ENCODE measurements at places on chromosomes 13 and 19.

DNA sequence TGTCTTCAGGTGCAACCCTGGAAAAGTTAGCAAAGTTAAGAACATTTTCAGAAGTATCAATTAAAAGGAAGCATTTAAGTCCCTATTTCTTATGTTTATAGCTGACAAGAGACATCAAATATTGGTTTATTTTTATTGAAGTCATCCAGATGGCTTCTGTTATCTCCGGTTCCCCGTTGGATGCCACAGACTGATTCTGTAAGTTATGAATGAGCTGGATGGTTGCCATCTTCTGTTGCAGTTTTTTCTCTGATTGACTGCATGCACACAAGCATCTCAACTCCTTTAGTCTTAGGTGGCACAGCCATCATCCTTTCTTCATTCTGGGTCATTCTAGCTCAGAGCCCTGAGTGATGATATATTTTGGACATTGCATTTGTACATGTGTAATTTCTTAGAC, 10.6 kb upstream of the OXGR1 start:
- no peak for DNase-seq

DNA sequence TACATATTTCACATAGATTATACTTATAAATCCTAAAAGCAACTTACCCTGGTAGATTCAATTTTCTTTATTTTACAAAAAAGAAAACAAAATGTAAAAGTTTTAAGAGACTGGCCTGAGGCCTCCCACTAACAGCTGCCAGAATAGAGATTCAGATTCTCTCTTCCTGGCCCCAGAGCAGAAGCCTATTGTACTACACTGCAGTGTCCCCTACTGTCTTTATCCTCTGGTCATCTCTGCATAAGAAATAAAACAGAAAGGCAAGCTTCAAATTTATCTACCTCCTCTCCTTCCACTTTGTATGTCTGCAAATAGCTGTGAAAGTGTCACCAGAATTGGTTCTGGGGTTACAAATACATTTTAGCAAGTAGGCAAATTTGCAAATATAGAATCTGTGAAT, 1004.1 kb upstream of the PCDH9 start:
- no peak for DNase-seq

DNA sequence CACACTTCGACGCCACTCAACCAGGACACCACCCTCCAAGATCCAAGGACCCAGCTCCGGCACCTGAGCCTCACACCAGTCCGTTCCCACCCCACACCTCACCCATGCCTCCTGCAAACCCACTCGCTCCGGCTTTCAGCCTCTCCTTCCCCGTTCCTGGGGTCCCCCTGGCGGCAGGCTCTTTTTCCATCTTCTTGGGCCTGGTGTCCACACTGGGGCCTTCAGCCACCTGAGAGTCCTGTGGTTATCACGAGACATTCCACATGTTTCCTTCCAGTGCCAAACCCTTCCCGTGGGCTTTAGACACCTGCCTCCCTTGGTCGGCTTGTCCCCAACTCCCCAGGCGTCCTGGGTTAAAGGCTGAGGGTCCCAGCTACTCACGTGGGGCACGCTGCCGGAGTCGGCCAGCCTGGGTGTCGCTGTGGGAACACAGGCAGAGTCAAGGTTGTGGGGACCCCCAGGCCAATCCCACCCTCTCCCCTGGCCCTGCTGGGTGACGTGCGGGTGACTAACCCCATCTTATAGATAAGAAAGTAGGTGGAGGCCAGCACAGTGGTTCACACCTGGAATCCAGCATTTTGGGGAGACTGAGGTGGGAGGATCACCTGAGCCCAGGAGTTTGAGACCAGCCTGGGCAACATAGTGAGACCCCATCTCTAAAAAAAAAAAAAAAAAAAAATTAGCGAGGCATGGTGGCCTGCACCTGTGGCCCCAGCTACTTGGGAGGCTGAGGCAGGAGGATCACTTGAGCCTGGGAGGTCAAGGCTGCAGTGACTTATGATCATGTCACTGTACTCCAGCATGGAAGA, 1.9 kb downstream of the JSRP1 start:
- no peak for DNase-seq

DNA sequence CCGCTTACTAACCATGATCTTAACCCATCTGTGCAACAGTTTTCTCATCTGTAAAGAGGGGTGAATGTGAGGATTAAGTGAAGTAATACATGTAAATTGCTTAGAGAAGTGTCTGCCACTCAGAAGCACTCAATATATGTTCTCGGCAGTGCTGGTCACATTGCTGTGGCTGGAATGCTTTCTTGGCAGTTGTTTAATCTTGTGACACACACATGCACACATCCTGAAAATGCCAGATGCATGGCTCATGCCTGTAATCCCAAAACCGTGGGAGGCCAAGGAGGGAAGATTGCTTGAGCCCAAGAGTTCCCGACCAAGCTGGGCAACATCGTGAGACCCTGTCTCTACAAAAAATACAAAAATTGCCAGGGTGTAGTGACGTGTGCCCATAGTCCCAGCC, 4.9 kb upstream of the DMKN start:
- no peak for DNase-seq

DNA sequence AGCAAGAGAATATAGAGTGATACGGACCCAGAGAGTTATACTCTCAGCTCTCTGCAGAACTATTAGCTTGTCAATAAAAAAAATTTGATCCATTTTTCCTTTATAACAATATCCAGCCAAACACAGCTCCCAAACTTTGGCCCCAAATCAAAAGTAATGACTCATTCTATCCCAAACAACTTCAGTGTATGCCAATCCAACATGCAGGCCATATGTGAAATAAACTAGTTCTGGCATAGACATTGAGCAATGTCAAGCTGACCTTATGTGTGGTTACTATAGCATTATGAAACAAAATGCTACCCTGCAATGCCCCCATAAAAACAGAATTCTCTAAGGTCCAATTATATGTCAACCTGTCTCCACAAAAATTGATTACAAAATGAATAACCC, 209.5 kb downstream of the DNAJC15 start:
- DNase-seq, result no peak

GRCh38 chr19:6260912-6261650, 18.7 kb downstream of the MLLT1 start:
- DNase-seq, result no peak

- DNase-seq, result no peak
Measured at GRCh38 chr13:60351326-60351725, 45.7 kb upstream of the TDRD3 start.

GRCh38 chr19:12886651-12886968, 391 bp downstream of the KLF1 start:
- DNase-seq, result no peak

DNA sequence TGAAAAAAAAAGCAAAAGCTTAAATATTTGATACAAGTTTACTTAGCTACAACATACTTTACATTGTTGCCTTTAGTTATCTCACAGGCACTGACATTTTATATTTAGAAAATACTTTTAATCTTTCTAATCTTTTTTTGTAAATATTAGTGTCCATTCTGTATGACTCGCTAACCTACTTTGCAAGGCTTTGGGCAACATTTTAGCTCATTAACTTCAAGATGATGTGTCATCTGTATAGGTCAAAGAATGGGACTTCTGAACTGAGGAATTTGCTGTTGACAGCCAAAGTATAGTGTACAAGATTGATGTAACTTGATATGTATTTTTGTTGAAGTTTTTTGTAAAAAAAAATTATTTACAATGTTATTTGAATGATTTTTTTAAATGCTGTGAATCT, 2.7 kb upstream of the C1QTNF9 start:
- no peak for DNase-seq

DNA sequence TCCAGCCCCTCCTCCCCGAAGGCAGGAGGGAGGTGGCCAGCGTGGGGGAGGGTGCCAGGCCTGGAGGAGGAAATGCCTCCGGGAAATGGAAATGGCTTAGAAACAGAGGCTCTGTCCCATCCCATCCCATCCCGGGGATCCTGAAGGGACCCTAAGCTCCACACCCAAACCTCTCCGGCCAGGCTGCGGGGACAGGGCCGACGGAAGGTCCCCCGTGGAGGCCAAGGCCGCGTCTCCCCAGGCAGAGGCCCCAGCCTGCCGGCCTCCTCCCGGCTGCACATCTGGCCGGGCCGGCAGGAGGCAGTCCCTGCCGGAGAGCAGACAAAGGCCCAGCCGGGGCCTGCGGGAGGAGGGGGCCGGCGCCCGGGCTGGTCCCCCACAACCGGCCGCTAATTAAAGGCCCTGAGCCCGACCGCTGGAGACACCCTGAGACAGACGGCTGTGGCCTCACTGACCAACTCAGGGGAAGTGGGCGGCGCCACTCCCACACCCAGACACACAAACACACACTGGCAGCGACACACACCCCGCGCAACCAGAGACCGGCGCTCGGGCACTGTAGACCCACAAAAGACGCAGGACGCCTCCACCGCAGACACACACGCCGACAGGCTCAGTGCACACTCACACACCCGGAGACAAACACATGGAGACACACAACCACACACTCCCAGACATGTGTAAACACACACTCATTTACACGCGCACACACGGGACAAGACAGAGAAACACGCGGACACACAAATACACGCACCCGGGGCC, 1.1 kb downstream of the ADAMTS10 start:
- no peak for DNase-seq

GRCh38 chr19:38228491-38229439, 4.7 kb upstream of the DPF1 start:
- DNase-seq, result no peak

Data from activated CD8-positive, alpha-beta memory T cell treated with anti-CD3 and anti-CD28 coated beads for 1 hour (primary cell).